Stimulated activated CD4-positive, alpha-beta T cell treated with anti-CD3 and anti-CD28 coated beads, TNF-alpha, amount 100 ng/mL, for 1 hour (primary cell): ENCODE measurements at places on chromosomes 7 and 10.

- DNase-seq: peak; percentile 45
Measured at GRCh38 chr10:101032637-101033224, 1.7 kb downstream of the SFXN3 start.

DNA sequence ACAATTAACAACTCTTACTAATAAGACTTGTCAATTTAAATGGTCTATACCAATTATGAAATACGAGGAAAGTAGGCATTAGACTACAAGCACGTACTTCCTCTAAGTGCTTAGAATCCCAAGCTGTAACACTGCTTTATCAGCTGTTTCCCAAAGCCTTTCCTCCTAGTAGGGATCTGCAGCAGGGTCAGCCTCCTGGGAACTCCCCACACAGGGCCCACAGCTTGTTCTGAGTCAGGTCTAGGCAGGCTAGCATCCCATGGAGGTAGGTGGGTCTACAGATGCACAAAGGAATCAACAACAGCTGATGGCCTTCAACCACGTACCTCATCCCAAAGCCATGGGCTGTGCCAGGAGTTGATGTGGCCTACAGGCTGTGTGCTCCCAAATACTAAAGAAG lies 14.7 kb downstream of the MMS19 start:
- no peak for DNase-seq

DNA sequence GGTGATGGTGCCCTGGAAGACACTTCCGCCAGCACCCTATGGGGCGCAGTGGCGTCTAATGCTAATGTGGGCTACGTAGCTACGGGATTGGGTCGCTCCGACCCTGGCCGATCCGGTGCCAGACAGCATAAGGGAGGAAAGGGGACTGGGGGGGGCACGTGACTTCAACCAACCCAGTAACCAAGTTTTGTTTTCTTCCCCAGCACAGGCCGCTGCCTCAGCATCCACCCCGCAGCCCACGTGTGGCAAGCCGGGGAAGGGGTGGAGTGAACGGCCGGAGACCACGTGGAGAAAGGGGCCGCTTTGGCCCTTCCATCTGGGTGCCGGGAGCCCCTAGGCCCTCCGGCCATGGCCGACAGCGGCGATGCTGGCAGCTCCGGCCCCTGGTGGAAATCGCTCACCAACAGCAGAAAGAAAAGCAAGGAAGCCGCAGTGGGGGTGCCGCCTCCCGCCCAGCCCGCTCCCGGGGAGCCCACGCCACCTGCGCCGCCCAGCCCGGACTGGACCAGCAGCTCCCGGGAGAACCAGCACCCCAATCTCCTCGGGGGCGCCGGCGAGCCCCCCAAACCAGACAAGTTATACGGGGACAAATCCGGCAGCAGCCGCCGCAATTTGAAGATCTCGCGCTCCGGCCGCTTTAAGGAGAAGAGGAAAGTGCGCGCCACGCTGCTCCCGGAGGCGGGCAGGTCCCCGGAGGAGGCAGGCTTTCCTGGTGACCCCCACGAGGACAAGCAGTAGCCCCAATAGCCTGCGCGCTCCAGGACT lies 2.5 kb downstream of the PRR15 start:
- DNase-seq: no peak

- DNase-seq: peak; percentile 68
Measured at GRCh38 chr7:139109188-139109982, at the start of gene ZC3HAV1. TSS of gene ZC3HAV1 (minus strand) at chr7:139109720. CDS start at chr7:139109331, 389 bp downstream.

- no peak for DNase-seq
Measured at GRCh38 chr7:3636131-3636860, 335.2 kb downstream of the SDK1 start.

GRCh38 chr7:74217455-74218342 lies 7.9 kb downstream of the LAT2 start:
- DNase-seq: no peak

- no peak for DNase-seq
Measured at GRCh38 chr7:41114131-41114530, 588.8 kb downstream of the INHBA start.

- no peak for DNase-seq
Measured at GRCh38 chr7:79091011-79091410, 362.5 kb downstream of the MAGI2 start.

DNA sequence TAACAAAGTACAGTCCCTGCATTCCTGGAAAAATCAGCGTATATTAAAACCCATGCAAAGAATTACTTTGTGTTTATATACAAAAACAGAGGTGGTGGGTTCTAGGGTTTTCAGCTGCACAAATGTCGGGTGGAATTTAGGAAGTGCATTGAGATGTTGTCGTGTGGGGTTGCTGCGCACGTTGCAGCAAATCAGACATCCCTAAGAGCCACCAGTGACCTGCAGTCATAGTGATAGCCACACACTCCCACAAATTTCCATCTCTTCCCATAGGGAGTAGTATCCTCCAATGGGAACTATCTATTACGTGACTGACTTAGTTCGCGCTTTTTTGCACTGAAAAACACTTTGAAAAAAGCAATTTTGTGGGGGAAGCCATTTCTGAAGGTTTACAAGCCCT lies 375.2 kb upstream of the GALNT17 start:
- DNase-seq: no peak

DNA sequence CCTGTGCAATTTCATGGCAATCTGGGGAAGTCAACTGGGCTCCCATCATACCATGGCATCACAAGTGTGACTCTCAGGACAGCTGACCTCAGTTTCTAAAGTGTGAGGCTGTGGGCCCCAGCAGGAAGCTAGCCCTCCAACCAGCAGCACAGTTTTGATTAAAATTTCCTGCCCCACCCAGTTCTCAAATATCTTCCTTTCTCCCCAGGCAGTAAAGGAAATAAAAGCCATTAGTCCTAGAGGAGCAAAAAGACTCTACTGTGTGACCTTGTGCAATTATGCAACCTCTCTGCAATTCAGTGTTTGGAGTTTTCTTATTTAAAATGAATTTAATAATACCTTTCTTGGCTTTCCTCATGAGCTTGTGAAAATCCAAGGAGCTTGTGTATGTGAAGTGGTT lies 143.1 kb upstream of the CDCA7L start:
- no peak for DNase-seq

- DNase-seq: no peak
Measured at GRCh38 chr10:118045158-118045836, 1.4 kb downstream of the RAB11FIP2 start.

DNA sequence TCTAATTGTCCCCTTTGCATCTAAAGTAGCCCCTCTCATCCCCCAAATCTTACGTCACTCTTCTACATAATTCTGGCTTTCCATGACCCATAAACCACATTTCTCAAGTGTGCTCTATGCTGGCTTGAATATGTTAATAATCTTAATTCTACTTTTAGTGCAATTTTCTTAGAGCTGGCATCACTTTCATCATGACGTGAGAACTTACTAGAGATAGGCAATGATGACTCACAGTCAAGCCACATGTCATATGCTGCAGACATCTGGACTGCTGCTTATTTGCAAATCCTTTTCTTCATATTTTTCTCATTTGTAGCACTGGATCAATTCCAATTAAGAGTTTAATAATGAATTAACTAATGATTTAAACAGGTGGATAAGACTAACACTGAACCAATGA lies 260.7 kb upstream of the PRKCQ start:
- DNase-seq: no peak

GRCh38 chr7:55177589-55178261 lies 158.9 kb downstream of the EGFR start:
- no peak for DNase-seq

DNA sequence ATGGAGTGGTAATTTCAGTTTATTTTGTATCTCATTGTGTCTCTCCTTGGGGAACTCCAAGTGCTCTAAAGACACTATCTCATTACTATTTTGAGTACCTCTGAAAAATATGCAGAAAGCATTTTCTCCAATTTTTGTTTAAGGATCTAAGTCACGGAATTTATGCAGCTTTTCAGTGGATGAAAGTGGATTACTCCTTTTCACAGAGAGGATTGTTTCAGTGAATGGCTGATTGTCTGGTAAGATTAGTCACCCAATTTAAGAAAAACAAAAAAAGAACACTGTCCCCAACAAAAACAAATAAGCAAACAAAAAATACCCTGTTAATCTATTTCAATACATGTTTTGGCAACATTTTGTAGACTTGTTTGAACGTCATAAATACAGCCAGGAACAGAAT lies 338.3 kb upstream of the TEX47 start:
- no peak for DNase-seq

DNA sequence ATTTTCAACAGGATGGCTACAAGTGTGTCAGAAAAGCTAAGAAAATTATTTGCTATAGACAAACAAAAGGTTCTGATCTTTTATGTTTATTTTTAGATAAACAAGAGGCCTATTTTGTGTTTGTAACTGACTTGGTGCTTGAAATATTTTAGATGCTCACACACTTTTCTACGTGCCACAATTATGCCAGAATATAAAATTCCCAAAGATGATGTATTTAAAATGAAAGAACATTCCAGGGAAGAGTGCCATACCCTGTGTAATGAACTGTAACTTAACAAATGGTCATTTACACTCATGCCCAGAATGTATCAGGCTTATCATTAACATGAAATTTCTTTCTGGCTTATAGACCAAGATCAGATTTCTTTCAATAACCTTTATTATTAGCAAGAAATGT lies 144.9 kb upstream of the MTPN start:
- no peak for DNase-seq

GRCh38 chr10:105974803-105975456 lies 1189.6 kb downstream of the SORCS1 start:
- no peak for DNase-seq

GRCh38 chr7:463362-463781 lies 56.3 kb downstream of the PDGFA start:
- DNase-seq: no peak
